Panc1 (cell line): ENCODE measurements at places on chromosomes 11 and 22. TPM values are rescaled to one million over a fixed set of nuclear protein-coding genes. Genes with fewer than 3 reads are reported as not detected.
A peak's percentile ranks its signal among the peaks of the same experiment; 100 is the strongest.

Gene KDM4E
- total RNA-seq: not detected

Gene THRSP
- total RNA-seq: not detected

DNA sequence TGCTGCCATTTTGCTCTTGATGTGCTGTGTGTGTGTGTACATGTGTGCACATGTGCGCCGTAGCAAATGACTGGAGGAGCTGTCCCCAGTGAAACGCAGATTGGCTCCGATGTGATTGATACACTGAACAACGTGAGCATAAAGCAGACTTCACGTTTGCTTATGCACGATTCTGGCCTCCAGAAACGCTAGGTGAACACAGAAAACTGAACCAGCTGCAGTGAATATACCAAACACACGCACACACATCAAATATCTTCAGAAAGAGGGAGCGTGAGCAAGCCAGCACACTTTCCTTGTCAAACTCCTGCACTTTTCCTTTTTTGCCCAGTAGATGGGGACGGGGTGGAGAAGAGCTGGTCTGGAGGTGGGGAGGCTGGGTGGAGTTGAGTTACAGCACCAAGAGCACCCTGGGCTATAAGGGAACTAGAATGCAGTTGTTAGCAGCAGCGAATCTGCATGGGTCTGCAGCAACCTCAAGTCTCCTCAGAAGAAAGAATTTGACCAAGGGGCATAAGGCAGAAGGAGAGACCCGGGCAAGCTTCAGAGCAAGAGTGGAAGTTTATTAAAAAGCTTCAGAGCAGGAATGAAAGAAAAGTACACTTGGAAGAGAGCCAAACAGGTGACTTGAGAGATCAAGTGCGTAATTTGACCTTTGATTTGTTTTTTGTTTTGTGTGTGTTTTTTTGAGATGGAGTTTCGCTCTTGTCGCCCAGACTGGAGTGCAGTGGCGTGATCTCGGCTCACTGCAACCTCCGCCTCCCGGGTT, 77.8 kb upstream of the CADM1 start:
- H3K27ac ChIP-seq: no peak overlapping the region
- H3K36me3 ChIP-seq: no peaks in the 10 kb centered on the region
- H3K4me3 ChIP-seq: no peak overlapping the region
- no peaks in the 10 kb centered on the region for H3K4me1 ChIP-seq

DNA sequence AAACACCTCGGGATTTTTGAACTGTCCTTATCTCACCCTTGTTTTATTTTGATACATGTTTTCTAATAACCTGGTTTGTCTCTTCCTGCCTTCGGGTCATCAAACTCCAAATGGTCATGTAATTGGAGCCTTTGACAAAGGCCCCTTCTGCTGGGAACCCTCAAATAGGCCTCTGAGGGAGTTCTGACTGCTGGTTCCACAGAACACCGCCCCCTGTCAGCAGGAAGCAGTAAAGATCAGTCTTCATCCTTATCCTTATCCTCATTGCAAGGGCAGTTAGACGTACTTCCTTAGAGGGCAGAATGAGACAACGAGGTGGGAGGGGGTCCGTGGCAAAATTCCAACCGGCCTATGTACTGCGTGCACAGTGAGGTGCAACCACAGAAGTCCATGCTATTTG, 12.1 kb downstream of the TRIM51 start:
- no peak overlapping the region for H3K27ac ChIP-seq
- no peak overlapping the region for H3K4me3 ChIP-seq
- no peaks in the 10 kb centered on the region for H3K36me3 ChIP-seq
- no peaks in the 10 kb centered on the region for H3K4me1 ChIP-seq

GRCh38 chr11:133579165-133580031, 47.1 kb upstream of the OPCML start:
- H3K4me1 ChIP-seq: no peaks in the 10 kb centered on the region
- no peak overlapping the region for H3K4me3 ChIP-seq
- no peak for DNase-seq

GRCh38 chr11:78269806-78270205, 81.1 kb downstream of the USP35 start:
- no peak overlapping the region for H3K4me3 ChIP-seq
- H3K36me3 ChIP-seq: no peaks in the 10 kb centered on the region
- no peaks in the 10 kb centered on the region for H3K4me1 ChIP-seq
- H3K27me3 ChIP-seq: no peaks in the 10 kb centered on the region
- no peak overlapping the region for H3K27ac ChIP-seq

GRCh38 chr11:121596195-121597155, 143.7 kb upstream of the SORL1-AS1 start:
- H3K27ac ChIP-seq: no peak overlapping the region
- no peak for DNase-seq
- 0 out of 2 replicates have a peak, but pooled peaks cover 7% of the 10 kb centered on the region for H3K4me1 ChIP-seq
- no peaks in the 10 kb centered on the region; the same call in 1 of the 2 replicates for H3K36me3 ChIP-seq
- H3K27me3 ChIP-seq: no peaks in the 10 kb centered on the region

DNA sequence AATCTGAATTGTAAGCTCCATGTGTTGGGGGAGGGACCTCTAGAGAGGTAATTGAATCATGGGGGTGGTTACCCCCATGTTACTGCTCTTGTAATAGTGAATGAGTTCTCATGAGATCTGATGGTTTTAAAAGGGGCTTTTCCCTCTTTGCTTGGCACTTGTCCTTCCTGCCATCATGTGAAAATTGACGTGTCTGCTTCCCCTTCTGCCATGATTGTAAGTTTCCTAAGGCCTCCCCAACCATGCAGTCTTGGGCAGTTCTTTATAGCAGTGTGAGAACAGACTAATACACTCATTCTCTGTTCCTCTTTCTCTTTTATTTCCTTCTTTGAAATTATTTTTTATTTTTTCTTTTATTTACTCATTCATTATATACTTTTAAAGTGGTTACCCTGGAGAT, 239.4 kb downstream of the CSNK2A3 start:
- H3K27me3 ChIP-seq: peaks cover 5% of the 10 kb centered on the region; the same call in 1 of the 2 replicates
- no peak overlapping the region for H3K27ac ChIP-seq
- H3K36me3 ChIP-seq: no peaks in the 10 kb centered on the region
- DNase-seq: no peak

DNA sequence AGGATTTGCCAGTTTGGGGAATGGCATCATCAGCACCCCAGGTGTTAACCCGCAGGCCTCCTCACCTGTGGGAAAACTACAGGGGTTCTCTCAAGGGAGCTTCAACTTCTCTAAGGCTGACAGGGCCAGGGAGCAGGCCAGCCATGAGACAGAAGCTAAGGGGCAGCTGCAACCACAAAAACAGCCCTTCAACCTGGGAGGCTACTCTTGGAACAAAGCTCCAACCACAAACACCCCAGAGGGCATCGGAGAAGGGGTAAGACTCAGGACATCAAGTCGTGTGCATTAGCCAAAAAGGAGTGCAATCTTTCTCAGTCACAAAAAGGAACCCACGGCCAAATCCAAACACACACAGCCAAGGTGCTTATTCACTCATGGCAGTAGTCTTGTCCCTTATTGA, 103.0 kb downstream of the PLEKHA7 start:
- H3K36me3 ChIP-seq: no peaks in the 10 kb centered on the region
- H3K27me3 ChIP-seq: no peaks in the 10 kb centered on the region; the same call in none of the 2 replicates
- no peak overlapping the region for H3K27ac ChIP-seq
- DNase-seq: no peak
- H3K4me3 ChIP-seq: no peak overlapping the region
- H3K4me1 ChIP-seq: no peaks in the 10 kb centered on the region

DNA sequence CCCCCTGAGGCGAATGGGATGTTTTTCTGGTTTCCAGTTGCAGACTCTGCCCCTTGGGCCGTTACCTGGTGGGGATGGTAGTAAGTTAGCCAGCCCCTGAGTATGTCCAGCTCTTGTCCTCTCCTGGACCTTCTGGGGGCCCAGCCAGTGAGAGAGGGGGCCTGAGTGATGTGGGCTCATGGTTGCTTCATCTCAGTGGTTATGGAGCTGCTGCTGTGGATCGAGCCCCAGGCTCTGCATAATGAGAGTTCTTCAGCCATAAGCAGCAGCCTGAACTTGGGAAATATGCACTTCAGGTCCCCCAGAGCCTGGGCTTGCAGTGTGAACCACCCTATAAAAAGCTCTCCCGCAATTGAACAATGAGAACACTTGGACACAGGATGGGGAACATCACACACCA, 5.9 kb downstream of the TMPRSS13 start:
- H3K27me3 ChIP-seq: peaks cover 10% of the 10 kb centered on the region
- no peak for DNase-seq
- no peak overlapping the region for H3K27ac ChIP-seq
- H3K36me3 ChIP-seq: no peaks in the 10 kb centered on the region
- H3K4me1 ChIP-seq: no peaks in the 10 kb centered on the region

- H3K27ac ChIP-seq: peak overlapping the region; percentile 67
- no peak for DNase-seq
- no peaks in the 10 kb centered on the region for H3K27me3 ChIP-seq
- H3K36me3 ChIP-seq: peaks cover 5% of the 10 kb centered on the region
- peak overlapping the region; percentile 76 for H3K4me3 ChIP-seq
Observed at GRCh38 chr11:67238894-67239782, 27.1 kb upstream of the GRK2 start.

- H3K4me3 ChIP-seq: no peak overlapping the region
- H3K4me1 ChIP-seq: no peaks in the 10 kb centered on the region
- no peak overlapping the region for H3K27ac ChIP-seq
- no peaks in the 10 kb centered on the region for H3K36me3 ChIP-seq
- no peak for DNase-seq
Observed at GRCh38 chr11:31824332-31824878, 13.3 kb upstream of the PAX6 start.
